ENCODE measurements at places on chromosomes 1 and 21. TPM values are rescaled to one million over a fixed set of nuclear protein-coding genes. Genes with fewer than 3 reads are reported as not detected.

The SHE gene
- 17.2 TPM for polyA plus RNA-seq

The ATP8B2 gene
- polyA plus RNA-seq: 35.4 TPM

The PODN gene
- polyA plus RNA-seq: 14.0 TPM

- no peak for DNase-seq
These were observed 207 bp upstream of the SVBP start for GRCh38 chr1:42817440-42817767.

DNA sequence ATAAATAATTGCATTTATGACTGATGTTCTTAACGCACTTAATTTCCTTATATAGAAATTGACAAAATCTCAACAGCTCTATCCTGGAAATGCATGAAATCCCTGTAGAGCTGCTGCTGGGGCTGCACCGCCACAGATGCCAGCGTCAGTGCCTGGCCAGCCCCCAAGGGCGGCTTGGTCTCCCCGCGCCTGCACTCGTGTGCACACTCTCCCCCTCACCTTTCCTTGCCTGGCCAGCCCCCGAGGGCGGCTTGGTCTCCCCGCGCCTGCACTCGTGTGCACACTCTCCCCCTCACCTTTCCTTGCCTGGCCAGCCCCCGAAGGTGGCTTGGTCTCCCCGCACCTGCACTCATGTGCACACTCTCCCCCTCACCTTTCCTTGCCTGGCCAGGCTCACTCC is 11.3 kb downstream of the TPRG1L start:
- no peak for DNase-seq

The RAB7B gene
- 3.7 TPM for polyA plus RNA-seq

Data from right lung (tissue), 10 donors.